ENCODE measurements at places on chromosomes 7 and 10. TPM values are rescaled to one million over a fixed set of nuclear protein-coding genes. Genes with fewer than 3 reads are reported as not detected.

DNA sequence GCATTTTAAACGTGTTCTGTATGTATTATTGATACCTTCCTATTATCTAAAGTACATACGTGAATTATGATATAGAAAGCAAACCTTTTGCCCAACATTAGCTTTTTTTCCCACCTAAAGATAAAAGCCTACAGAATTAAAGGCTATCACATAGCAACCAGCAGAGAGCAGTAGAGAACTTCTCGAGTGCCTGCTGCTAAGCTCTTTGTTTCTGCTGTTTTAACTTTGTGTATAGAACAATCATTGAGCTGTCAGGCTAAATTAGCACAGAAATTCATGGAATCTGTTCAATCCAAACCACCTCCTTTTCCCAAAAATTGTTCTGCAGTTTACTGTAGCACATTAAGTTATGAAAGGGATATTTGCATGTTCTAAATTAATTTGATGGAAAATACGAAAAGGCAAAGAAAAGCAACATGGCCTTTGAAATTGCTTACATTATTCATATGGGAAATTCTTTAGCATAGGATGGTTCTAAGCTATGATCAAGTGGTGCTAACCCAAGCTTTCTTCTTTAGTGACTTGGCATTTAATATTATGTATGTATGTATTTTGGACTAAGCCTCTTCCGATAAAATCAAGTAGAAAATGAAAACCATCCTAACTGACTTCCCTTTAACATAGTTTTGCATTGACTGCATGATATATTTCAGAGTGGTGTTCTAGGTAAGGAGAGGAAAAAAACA is 1288.5 kb downstream of the GATA3 start:
- DNase-seq, result peak; percentile 3

The FAM241B gene
- 2.8 TPM for total RNA-seq

- no peak for DNase-seq
Measured at GRCh38 chr10:124629415-124629814, 114.8 kb downstream of the FAM53B start.

The PMS2 gene
- 17.1 TPM for total RNA-seq

The PRKAR1B gene
- total RNA-seq, result 31.8 TPM

The STOX1 gene
- total RNA-seq, result 0.80 TPM

DNA sequence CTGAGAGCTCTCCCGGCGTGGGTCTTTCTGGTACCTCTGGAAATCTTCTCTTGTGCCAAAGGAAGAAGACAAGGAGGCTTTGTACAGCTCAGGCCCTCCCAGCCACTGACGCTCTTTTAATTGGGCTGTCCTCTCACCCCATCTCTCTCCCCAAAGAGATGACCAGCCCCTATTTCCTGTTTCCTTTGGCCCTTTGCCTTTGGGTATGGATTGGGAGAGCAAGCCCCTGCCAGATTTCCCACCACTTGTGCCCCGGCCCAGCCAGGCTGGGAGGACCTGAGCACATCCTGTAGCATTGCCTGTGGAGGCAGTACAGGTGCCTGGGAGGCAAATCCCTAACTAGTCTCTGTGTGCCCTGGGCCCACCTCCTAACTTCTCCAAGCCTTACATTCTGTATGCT is 5.7 kb upstream of the PLAC9 start:
- DNase-seq, result no peak

GRCh38 chr10:102503264-102504178 is at the start of gene SUFU:
Gene SUFU (plus strand): TSS chr10:102503972. CDS start chr10:102504153, 181 bp downstream.
- peak; percentile 96 for DNase-seq

DNA sequence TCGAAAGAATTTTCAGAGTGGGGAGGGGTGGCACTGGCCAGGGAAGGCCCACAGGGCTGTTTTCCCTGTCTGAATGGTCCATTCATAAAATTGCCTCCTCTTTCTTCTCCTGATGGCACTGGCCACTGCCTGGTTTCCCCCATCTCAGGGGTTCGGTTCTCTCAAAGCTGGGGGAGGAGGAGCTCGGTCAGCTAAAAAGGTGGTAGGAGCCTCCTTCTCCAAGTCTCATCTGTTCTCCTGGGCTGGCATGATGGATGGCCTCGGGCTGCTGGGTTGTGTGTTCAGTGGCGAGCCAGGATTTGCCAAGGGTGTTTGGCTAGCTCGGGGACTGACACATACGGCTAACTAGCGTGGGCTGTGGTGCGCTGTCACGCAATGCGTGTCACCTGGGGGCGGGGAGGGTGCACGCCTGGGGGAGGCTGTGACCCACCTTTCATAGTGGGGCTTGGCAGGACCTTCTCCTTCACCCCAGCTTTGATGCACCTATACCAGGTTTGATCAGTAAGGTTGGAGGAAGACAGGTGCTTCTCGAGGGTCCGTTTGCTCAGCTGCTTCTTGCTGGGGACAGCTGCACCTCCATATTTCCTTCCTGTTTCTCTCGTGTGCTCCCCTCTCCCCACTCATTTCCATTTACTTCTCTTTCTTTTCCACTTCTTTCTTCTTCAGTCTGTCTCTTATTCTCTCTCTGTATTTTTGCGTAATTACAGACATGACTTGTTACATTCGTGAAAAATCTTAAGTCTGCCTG is 36.3 kb downstream of the RBM20 start:
- no peak for DNase-seq

All from Daoy (cell line).